ENCODE measurements at places on chromosomes 6 and 20.

DNA sequence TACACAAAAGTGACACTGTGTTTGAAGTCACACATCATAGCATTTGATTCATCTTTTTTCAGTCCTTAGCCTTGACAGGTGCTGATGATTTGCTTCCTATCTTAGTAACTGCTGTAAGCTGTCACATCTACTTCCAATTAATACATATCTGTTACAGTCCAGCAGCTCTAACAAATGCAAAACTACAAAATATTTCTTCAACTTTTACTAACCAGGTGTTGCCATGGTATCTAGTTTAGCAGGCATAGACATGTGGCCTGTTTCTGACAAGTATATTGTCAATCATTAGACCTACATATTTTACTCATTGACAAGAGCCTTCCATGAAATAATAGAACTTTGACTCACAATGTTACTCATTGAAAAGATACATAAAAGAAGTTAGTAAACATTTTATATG is 1159.7 kb downstream of the GRIK2 start:
- no peak for DNase-seq

- no peak for DNase-seq
Measured at GRCh38 chr6:208364-208763, 83.9 kb upstream of the DUSP22 start.

DNA sequence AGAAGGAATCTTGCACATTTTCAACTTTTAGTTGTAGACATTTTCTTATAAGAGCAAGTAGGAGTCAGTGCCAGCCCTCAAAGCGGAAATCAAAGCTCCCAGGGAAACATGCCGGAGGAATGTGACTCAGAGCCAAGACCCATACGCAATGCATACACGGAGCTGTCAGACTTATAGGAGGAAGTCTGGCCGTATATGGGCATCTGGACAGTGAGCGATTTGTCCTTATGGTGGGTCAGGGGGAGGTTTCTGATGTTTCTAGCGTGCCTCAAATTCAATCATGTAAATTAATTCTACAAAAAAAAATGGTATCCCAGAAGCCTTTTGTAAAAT is 3.6 kb upstream of the CCN2 start:
- DNase-seq: no peak

- no peak for DNase-seq
Measured at GRCh38 chr6:160215232-160215631, 43.4 kb downstream of the SLC22A2 start.

- DNase-seq: no peak
Measured at GRCh38 chr6:147522597-147522996, 14.1 kb downstream of the SAMD5 start.

- no peak for DNase-seq
Measured at GRCh38 chr6:137903274-137903932, 36.3 kb downstream of the TNFAIP3 start.

GRCh38 chr6:22071270-22072041 is 225.4 kb downstream of the PRL start:
- no peak for DNase-seq

DNA sequence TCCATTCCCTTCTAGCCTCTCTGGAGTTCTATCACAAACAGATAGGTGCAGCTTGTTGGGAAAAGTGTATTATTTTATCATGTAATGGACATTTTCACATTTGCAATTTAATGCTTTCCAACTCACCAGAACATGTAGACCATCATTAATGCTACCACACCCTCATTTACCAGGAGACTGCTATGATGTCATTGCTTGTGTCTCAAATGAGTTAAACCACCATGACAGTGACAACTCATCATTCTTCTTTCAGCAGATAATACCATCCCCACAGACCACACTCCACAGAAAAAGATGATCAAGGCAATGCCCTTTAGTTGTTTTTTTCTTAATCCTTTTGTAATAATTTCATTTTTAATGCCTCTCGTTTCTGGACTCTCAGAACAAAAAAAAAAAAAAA is 168.7 kb downstream of the AIG1 start:
- no peak for DNase-seq

GRCh38 chr20:55693641-55694040 is 311.7 kb downstream of the CBLN4 start:
- no peak for DNase-seq

- DNase-seq: no peak
Measured at GRCh38 chr6:134322216-134322615, 4.3 kb upstream of the SGK1 start.

DNA sequence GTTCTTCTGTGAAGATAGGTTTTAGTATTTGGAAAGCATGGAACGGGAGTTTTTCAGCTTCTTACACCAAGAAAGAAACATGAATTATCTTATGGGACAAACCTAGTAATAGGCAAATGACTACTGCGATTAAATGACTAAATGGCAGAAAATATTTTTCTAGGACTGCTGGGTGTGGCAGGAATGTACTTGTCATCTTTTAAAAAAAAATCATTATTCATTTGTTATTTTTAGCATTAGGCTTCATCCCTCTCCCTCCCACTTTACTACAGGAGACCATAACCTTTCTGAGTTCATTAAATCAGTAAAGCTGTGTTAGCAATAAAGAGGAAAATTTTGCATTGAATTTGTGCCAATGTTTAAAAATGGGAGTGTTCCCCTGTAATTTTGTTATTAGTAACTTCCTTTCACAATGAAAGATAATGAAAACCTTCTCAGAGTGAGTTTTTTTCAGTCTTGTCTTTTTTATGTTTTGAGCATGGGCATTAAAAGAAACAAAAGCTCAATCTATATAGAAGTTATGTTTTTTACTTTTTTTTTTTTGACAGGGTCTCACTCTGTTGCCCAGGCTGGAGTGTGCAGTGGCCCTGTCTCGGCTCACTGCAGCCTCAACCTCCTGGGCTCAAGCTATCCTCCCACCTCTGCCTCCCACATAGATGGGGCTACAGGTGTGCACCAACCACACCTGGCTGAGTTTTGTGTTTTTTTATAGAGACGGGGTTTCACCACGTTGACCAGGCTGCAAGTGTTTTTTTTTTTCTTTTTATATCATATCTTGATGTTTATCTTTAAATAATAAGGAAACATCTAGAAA is 105.6 kb upstream of the CLDN20 start:
- DNase-seq: no peak

GRCh38 chr6:150150821-150151646 is 8.2 kb downstream of the PPP1R14C start:
- no peak for DNase-seq

- no peak for DNase-seq
Measured at GRCh38 chr6:107106165-107106564, 9.2 kb downstream of the BEND3 start.

DNA sequence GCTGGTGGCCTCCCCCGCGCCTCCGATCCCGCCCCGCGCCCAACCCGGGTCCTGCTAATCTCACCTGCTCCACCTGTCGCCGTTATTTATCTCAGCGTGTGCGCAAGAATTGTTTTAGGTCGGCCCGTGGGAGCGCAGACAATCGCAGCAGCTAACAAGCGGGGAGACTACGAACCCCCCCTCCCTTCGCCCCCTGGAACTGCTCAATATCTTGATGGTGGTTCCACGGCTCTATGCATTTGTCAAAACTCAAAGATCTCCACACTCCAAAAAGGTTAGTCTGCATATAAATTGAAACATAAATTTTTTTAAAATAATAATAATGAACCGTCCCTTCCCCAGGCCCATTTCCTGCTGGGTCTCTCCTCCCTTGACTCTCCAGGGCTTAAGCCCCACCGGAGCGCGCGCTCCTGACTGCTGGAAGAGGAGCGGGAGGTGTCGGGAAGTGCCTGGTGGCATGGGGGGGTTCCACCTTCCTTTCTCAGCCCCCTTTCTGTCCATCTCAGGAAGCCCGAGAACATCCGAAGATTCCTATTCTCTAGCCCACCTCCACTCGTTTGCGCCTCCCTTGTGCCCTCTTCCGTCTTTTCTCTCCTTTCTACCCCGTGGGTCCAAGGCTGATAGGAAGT is 1.6 kb upstream of the MDGA1 start:
- peak; percentile 36 for DNase-seq

DNA sequence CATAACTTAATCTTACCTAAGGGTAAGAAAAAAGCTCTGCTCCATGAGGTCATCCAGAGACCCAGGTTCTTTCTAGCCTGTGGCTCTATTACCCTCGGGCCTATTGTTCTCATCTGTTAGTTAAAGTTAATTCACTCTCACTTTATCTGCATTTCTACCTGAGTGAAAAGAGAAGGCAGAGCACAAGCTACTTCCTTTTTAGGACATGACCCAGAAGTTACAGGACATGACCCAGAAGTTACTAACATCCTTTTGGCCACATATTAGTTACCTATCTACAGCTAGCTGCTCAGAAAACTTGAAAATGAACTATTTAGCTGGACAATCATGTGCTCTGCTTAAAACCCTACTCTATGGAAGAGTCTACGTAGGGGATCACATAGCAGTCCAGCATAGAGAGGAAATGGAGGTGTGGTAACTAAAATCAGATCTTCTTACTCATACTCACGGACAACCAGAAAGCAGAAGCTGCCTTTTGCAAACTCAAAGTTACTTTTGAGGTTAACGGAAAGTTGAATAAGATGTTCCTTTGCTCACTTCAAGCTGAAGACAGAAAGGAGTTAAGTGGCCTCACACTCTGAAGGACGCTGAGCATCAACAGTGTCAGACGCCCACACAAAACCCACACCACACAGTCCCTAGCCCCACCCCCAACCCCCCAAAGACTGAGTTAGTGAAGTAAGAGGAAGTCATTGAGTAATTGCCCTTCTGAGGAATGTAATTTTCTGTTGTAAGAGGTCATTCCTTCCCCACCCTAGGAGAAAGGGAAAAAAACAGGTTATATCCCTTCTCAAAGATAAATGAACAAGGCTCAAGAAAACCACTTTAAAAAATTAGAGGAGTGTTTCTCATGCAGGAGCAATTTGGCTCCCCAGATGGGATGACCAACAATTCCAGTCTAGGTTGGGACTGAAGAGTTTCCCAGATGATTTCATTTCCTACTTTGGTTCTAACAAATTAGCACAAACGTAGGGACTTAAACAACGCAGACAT is 45.9 kb upstream of the TAB2 start:
- DNase-seq: no peak

DNA sequence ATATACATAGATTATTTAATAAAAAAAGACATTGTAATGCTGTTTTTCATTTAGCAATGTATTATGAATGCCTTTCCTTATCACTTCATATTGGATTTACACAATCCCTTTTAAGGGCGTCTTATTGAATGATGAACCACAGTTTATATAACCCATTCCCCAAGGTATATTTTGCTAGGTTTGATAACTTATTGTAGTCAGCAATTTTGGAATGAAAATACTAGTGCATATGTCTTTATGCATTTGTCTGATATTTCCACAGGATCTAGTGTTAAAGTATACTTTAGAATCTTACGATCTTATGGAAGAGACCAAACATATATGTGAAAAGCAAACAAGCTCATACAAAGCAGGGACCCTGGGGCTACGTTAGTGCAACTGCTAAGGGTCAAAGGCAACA is 180.4 kb upstream of the RIN2 start:
- DNase-seq: no peak

GRCh38 chr20:17466641-17467040 is 64.5 kb downstream of the BFSP1 start:
- DNase-seq: no peak

GRCh38 chr6:105898286-105898685 is 187.8 kb upstream of the PRDM1 start:
- no peak for DNase-seq

- no peak for DNase-seq
Measured at GRCh38 chr20:14757728-14758127, 420.3 kb upstream of the FLRT3 start.

- DNase-seq: no peak
Measured at GRCh38 chr6:121403964-121404363, 31.5 kb upstream of the GJA1 start.

DNA sequence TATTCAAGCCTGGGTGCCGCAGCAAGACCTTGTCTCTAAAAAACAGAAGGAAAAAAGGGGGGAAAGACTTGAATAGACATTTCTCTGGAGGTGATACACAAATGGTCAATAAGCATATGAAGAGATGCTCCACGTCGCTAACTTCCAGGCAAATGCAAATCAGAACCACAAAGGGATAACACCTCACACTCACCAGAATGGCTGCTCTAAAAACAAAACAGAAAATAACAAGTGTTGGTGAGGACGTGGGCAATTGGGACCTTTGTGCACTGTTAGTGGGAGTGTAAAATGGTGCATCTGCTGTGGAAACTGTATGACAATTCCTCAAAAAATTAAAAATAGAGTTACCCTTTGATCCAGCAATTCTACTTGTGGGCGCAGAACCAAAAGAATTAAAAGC is 48.4 kb upstream of the TULP1 start:
- DNase-seq: no peak

DNA sequence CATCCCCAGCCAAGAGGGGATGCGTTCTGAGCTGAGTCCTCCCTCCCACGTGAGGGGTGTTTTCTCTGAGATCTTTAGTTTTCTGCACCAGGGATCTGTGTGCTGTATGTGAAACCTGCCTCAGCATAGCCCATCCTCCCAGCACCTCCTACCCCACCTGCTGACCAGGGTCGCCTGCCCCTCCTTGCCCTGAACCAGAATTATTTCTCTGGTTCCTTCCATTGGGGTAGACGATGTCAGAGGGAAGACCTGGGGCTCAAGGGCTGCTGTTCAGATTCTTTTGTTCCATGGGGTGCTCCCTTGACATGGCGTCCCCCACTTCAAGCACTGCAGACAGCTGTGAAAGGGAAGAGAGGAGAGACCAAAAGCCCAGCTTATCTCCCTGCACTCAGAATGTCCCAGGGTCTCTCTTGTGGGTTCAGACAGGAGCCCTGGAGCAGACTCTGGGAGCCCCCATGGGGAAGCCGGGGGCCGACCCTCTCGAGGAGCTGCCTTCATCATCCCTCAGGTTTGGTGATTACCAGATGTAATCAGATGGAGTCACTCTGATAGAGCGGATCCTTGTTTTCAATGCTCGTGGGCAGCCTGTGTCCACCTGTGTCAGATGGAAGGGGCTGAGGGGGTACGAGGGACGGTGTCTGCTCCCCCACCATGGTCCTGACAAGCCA is 74.3 kb downstream of the ERMARD start:
- DNase-seq: no peak

GRCh38 chr20:14576196-14576877 is 238.9 kb upstream of the FLRT3 start:
- no peak for DNase-seq

DNA sequence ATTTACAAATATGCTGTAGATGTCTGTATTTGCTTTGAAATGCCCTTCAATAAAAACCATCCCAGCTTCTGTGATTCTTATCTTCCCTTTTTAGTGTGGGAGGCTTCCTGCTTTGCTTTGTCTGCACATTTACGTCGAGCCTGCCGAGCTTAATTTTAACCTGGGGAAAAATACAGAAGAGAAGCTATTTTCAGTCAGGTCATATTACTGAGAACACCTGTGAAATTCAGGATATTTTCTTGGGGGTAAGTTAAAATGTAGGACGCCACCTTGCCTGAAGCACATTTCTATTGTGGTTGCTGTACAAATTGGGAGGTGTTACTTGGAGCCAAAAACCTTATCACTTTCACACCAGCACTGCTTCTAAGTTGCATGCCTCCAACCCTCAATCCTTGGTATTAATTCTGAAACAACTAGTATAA is 43.6 kb upstream of the FUCA2 start:
- no peak for DNase-seq

GRCh38 chr6:15921243-15921642 is 207.6 kb upstream of the MYLIP start:
- no peak for DNase-seq

All from NCI-H2029 (cell line).